CD4-positive, alpha-beta T cell treated with Interleukin-4 for 4 hours (primary cell): ENCODE measurements at places on chromosomes 3 and 15.

GRCh38 chr3:171980578-171981270 lies 58.7 kb upstream of the FNDC3B start:
- peak; percentile 22 for DNase-seq

- no peak for DNase-seq
Measured at GRCh38 chr15:66593219-66593780, 27.5 kb upstream of the LCTL start.

GRCh38 chr15:95169541-95170459 lies 938.4 kb downstream of the MCTP2 start:
- DNase-seq: no peak

- no peak for DNase-seq
Measured at GRCh38 chr15:48777645-48778330, 33.1 kb downstream of the CEP152 start.

GRCh38 chr3:149553781-149554451 lies 79.4 kb downstream of the TM4SF4 start:
- no peak for DNase-seq

DNA sequence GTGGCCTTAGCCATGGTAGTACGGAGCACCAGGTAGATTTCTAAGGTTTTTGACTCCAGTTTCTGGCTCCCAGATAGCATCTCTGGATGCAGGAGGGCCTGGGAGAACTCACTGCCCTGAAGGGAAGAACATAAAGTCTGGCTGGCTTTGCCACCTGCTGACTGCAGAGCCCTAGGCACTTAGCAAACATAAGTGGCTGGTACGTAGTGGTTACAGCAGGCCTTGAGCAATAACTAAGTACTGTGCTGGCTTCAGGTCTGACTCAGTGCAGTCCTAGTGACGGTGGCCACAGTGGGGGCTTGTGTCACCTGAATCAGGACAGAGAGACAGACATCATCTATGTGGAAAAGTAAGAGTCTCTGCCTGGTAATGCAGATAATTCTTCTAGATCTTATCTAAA lies 871.1 kb downstream of the PDCD6IP start:
- DNase-seq: no peak

DNA sequence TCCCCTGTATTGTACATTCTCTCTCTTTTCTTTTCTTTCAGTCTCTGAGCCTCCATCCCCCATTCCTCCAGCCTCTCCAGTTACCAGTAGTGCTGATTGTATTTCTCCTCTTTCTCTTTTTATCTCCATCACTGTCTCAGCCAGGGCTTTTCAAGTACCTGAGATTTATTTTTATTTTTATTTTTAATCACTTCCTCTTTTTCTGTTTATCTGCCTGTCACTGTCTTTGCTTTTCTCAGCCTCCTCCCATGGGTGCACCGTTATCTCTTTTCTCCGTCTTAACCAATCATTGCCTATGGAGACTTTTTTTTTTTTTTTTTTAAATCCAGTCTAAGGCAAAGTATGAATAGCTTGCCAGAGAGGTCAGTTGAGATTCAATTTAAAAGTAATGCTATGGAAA lies 359.3 kb downstream of the GAP43 start:
- no peak for DNase-seq

DNA sequence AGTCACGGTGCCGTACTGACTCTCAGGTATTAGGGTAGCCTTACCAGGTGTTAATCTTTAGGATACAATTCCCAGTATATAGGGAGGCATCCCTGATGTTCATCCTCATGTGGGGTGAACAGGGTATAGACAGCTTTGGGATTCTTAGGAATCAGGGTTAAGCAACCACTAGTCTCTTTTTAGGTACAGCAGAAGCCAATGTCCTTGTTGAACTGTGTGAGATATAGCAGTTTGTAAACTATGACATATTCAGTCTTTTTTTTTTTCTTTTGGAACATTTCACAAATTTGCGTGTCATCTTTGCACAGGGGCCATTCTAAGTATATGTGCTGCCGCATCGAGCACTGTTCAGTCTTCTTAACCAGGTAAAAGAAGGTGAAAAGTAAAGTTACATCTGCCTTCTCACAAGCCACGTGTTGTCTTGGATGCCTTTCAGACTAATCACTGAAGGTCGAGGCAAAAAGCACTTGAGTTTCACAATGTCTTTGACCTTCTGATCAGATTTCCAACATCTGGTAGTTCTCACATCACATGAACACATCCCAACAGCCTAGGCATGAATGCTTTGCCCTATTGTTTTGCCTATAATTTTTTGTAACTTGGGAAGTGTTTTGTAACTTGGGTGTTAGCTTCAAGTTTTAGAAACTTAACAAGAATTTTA lies 17.2 kb downstream of the TSEN2 start:
- no peak for DNase-seq

DNA sequence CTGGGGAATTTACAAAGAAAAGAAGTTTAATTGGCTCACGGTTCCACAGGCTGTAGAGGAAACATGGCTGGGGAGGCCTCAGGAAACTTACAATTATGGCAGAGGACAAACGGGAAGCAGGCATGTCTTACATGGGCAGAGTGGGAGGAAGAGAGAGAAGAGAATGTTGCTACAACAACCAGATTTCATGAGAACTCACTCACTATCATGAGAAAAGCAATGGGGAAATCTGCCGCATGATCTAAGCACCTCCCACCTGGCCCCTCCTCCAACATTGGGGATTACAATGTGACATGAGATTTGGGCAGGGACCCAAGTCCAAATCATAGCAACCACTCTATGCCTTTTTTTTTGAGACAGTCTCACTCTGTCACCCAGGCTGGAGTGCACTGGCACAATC lies 28.8 kb downstream of the PCNP start:
- no peak for DNase-seq

DNA sequence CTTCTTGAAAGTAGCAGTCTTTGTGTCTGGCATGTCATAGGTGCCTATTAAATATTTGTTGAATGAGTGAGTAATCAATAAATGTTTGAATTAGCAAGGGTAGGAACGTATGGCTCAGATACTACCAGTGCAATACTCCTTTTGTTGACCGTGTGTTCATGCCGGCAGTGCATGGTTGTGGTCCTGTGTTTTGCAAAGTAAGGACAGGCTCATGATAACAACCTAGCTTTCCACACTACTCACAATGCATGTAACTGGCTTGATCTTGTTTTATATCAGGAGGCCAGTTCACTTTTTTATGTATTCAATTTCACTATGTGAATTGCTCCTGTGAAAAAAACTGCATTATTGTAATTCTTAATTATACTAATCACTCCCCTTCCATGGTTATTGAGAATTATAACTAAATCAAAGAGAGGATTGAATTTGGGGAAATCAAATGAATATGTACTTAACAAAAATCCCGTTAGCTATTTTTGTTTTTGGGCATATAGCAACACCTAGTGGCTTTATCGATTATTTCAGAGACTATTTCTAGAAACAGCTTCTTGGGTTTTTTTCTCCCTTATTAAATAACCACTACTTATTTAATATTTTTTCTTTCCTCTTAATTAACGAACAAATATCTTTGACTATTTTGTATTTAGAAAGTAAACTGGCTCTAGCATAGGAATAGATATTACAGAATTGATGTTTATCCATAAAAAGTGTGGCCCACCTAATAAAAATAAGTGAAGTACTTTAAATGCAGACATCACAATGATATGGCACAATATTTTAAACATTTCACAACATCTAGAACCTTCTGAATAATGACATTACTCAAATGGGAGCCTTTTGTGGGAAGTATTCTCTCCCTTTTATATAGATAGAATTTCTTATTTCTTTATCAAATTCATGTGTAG lies 218.5 kb downstream of the BBX start:
- peak; percentile 34 for DNase-seq
